ENCODE measurements at places on chromosomes 1 and 21.

GRCh38 chr1:210330279-210330866 is 1.7 kb downstream of the HHAT start:
- no peak for DNase-seq

- DNase-seq = no peak
Observed at GRCh38 chr21:24823247-24823646, 784.0 kb downstream of the MRPL39 start.

DNA sequence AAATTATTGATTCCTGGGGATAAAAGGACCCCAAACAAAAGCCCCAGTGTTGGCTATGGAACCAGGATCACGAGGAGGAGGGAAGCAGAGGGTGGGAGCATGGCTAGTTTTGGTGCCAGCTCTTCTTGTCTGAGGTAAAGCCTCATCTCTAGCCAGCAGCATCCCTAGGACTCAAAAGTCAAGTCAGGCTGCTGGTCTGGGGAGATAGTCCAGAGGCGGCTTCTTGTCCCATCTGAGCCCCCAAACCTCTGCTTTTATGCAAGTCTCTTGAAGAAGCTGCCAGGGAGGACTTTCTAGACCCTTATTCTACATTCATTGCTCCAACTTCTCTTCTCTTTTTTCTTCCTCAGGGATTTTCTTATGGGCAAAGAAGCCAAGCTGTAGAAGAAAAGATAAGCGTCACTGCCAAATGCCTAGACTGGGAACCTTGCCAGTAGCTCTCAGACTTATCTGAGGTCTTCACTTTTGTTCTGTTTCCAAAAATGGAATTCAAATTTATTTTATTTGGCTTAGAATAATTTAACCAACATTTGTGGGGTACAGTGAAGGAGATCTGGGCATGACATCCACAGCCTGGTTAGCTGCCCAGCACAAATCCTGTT is 6.9 kb upstream of the ANKRD35 start:
- no peak for DNase-seq

DNA sequence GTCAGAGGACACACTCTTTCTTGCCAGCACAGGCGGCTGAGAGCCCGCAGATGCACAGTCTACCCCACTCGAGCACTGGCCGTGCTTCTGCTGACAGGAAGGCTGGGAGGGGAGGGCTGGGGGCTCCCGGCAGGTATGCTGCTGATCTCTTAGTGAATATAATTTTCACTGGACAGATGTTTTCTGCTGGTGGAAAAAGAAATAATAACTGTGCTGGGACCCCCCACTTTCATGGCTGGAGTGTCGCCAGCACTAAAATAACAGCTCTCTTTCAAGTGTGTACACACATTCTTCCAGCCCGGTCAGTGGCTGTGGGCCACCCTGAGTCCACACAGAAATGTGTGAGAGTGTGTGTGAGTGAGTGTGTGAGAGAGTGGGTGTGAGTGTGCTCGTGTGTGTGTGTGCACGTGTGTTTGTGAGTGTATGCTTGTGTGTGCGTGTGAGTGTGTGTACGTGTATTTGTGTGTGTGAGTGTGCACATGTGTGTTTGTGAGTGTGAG is 167.7 kb upstream of the USP24 start:
- no peak for DNase-seq

DNA sequence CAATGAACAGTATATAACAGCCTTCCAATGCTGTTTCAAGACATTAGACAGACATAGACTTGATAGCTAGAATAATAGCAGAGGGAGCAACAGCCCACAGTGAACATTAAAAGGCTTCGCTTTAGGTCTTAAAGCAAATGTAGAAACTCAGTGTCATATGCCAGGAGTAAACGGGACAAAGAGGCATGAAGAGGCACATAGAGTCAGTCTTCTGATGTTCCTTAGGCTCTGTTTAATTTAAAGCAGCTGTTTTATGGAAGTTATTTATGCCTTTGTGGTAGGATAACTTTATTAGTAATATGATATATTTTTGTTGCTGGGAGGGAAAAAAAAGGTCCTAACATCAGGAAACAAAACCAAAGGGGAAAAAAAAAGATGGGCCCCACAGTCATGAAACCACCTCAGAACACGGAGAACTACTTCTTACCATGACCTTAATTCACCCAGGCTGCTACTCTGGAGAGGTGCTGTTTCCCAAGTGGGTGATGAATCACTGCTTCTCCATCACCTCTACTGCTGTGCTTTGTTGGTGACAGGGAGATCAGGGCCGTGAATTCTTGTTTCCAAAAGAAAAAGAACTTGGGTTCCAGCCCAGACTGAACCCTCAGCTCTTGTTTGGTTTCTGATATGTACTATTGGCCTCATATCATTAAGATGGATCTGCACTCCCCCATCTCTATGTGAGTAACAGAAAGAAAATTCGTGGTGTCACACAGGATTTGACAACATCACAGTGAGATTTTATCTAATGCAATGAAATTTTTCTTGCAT is 616.9 kb downstream of the KIF26B start:
- DNase-seq = no peak

GRCh38 chr1:111769517-111770146 is 13.9 kb downstream of the DDX20 start:
- peak; percentile 60 for DNase-seq

DNA sequence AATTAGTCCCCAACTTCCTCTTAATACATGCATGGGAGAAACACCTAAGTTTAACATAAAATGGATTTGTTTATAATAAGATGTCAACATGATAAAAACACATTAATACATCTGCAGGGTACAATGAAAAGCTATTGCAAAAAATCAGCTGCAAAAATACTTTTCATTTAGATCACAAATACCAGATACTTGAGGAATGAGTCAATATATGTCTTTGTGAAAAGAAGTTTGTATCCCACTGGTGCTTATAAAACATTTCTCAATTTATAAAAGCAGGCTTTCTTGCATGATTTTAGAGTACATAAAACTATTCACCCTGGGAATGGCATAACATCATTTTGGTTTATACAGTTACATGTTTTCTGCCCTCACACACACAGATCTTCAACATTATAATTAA is 18.6 kb upstream of the PRKAA2 start:
- no peak for DNase-seq

GRCh38 chr1:6445062-6445763 is 20.6 kb downstream of the ESPN start:
- DNase-seq = peak; percentile 47

DNA sequence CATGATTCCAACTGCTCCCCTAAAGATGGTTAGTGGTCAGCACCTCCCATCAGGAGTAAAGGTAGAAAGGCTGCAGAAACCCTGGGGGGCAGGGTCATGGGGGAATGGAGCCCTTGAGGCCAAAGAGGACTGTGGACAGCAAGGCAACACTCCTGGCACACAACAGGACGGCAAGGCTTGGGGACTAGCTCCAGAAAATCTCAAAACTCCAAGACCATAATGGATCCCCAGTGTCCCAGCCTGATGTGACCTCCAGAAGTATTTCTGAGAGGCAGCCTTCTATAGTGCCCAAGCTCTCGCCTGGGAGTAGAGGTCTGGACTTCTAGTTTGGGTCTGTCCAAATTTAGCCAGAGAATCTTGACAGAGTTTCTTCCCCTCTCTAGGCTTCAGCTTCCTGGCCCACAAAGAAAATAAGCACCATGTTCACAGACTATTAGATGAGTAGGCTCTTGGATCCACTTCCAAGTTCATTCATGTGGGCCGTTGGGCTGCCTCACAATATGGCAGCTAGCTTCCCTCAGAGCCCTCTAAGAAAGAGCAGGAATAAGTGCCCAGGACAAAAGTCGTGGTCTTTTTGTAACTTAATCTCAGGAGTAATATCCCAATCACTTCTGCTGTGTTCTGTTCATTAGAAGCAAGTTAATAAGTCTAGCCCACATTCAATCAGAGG is 6.9 kb downstream of the CD2 start:
- DNase-seq = no peak

GRCh38 chr1:25051906-25052305 is 121.8 kb upstream of the RUNX3 start:
- DNase-seq = no peak

GRCh38 chr21:41367945-41368734 is 6.3 kb downstream of the MX2 start:
- no peak for DNase-seq

GRCh38 chr21:40373761-40374160 is 473.2 kb downstream of the DSCAM start:
- no peak for DNase-seq

GRCh38 chr1:228242409-228242808 is 34.6 kb downstream of the OBSCN start:
- no peak for DNase-seq

DNA sequence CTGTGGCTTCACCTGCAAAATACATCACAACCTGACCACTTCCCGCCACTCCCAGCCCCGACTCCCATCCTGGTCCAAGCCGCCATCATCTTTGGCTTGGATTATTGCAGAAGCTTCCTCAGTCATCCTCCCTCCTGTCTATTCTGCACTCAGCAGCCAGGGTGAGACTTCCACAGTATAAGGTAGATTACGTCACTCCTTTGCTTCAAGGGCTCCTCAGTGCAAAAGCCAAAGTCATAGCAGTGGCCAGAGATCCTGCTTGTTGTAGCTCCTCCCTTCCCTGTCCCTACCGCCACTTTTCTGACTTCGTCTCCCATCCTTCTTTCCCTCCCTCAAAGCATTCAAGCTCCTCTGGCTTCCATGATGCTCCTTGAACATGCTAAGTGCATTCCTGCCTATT is 152.8 kb downstream of the GRIK3 start:
- DNase-seq = no peak

DNA sequence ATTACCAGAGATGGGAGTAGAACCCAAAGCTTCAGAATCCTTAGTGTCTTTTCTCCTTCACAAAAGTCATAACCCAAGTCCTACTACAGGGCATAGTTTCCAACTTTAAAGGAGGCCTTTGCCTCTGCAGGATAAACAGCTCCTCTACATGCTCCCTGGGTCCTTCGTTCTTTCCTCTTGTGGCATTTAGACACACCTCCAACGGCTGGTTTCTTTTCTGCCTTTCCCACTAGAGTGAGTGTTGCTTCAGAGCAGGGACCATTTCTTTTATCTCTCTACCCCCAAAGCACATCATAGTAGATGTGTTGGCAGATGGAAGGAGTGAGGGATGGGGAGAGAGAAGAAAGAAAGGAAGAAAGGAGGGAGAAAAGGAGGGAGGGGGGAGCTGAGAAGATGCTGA is 144.7 kb upstream of the SPATA6 start:
- DNase-seq = no peak

GRCh38 chr1:27152829-27153548 is 1.9 kb downstream of the SLC9A1 start:
- no peak for DNase-seq

DNA sequence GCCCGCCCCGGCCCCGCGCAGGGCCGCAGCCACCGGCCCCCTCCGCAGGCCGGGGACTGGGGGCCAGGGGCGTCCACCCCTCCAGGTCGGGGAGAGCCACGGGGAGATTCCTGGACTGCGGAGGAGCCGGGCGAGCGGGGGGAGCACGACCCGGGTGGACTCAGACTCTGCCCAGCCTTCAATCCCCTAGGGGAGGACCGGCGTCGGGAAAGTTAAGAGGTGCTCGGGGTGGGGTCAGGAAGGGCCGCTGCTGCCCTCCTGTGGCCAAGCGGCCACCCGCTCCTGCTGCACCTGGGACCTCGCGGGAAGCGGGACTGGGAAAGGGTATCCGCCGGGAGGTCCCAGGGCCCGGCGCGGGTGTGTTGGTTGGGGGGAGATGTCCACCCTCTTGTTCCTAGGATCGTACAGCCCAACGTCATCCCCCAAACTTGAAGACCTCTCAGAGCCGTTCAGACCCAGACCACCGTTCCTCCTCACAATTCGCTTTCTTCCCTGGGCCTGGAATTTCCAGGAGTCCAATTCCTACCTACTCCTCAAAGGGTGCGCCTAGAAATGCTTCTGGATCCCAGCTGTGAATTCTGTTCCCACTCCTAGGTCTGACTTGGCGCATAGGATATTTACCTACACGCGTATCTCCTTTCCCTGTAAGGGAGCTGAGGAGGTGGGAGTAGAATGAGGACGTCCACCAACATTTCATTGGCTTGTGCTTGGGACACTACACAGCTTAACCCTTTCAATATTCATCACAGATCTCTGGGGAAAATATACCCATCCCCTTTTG is 484 bp upstream of the RHOC start:
- DNase-seq = peak; percentile 76

GRCh38 chr1:197424380-197424779 is 156.3 kb downstream of the CRB1 start:
- no peak for DNase-seq

GRCh38 chr1:30779294-30780071 is 21.9 kb upstream of the LAPTM5 start:
- DNase-seq = peak; percentile 93

DNA sequence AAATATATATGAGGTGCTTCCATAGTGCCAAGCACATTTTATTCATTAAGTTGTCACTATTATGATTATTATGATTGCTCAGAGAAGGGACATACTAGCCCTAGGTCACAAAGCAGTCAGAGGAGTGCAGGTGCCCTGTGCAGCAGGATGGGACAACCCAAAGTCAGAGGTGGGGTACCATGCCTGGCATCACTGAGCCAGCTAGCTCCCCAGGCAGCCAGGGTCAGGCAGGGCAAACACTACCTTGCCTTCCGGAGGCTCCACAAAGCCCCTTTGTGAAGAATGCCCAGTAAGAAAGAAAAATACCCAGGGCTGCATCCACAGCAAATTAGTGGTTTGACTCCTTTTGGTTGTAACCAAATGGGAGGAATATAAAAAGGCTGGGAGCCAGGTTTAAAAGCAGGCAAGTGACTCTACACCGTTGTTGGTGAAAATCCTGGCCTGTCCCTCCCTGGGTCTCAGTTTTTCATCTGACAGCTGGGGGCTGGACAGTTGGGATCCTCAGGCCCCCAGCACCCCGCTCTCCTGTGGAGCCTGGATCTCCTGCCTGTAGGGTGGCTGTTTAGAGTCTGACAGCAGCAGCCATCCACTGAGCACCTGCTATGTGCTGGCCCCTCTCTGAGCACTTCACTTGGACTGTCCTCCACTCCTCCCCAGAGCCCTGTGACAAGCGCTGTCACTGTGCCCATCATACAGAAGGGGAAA is 98.8 kb downstream of the GLIS1 start:
- no peak for DNase-seq

- no peak for DNase-seq
Observed at GRCh38 chr1:237701534-237701933, 189.2 kb downstream of the ZP4 start.

GRCh38 chr1:17538428-17539117 is 925 bp upstream of the ARHGEF10L start:
- DNase-seq = no peak

DNA sequence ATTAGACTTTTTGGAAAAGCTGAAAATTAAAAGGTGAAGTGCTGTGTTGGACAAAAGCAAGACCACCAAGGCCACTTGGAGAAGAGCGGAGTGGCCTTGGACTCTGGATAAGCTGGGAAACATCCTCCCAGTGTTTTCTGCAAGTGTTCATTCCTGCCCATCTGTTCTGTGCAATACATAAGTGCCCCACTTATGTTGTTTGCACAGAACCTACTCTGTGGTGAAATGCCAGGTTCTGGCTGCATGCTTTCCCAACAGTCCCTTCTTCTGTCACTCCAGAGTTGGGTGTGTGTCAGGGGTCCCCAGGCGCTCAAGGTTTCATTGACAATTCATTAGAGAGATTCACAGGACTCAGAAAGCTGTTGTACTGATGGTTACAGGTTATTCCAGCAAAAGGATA is 30.3 kb downstream of the NHLH2 start:
- no peak for DNase-seq
